ENCODE measurements at places on chromosomes 16 and 17. TPM values are rescaled to one million over a fixed set of nuclear protein-coding genes. Genes with fewer than 3 reads are reported as not detected.
A peak's percentile ranks its signal among the peaks of the same experiment; 100 is the strongest.

The FBF1 gene
- 81.1 TPM for total RNA-seq

GRCh38 chr17:61279476-61280145, 120.0 kb upstream of the TBX2 start:
- no peak for DNase-seq
- H3K4me1 ChIP-seq, result no peaks in the 10 kb centered on the region
- no peak overlapping the region for H3K4me3 ChIP-seq

The PRR14 gene
- total RNA-seq, result 66.3 TPM

GRCh38 chr16:1050516-1050915, 22.0 kb upstream of the SSTR5 start:
- H3K27me3 ChIP-seq, result no peaks in the 10 kb centered on the region
- peaks cover 5% of the 10 kb centered on the region for H3K4me1 ChIP-seq
- no peak for DNase-seq

- H3K4me3 ChIP-seq, result no peak overlapping the region
- H3K27me3 ChIP-seq, result no peaks in the 10 kb centered on the region
- H3K27ac ChIP-seq, result no peak overlapping the region
- no peaks in the 10 kb centered on the region for H3K36me3 ChIP-seq
- no peaks in the 10 kb centered on the region for H3K4me1 ChIP-seq
Measured at GRCh38 chr17:34300652-34301370, 15.3 kb downstream of the CCL11 start.

The GINS3 gene
- total RNA-seq, result 16.7 TPM

The KRT14 gene
- total RNA-seq, result not detected

GRCh38 chr17:14590459-14591250, 289.8 kb downstream of the HS3ST3B1 start:
- no peaks in the 10 kb centered on the region for H3K27me3 ChIP-seq
- H3K27ac ChIP-seq, result no peak overlapping the region

GRCh38 chr17:6526362-6527152, 29.8 kb downstream of the PITPNM3 start:
- no peak overlapping the region for H3K27ac ChIP-seq
- DNase-seq, result no peak
- no peaks in the 10 kb centered on the region for H3K36me3 ChIP-seq
- H3K4me1 ChIP-seq, result no peaks in the 10 kb centered on the region

GRCh38 chr16:11135464-11135973, 120.5 kb downstream of the SOCS1 start:
- DNase-seq, result no peak
- no peaks in the 10 kb centered on the region for H3K36me3 ChIP-seq

- no peak overlapping the region for H3K4me3 ChIP-seq
- H3K36me3 ChIP-seq, result no peaks in the 10 kb centered on the region
- H3K4me1 ChIP-seq, result no peaks in the 10 kb centered on the region
- DNase-seq, result no peak
- no peak overlapping the region for H3K27ac ChIP-seq
- H3K27me3 ChIP-seq, result no peaks in the 10 kb centered on the region
Measured at GRCh38 chr16:1486551-1487390, 2.0 kb downstream of the PTX4 start.

DNA sequence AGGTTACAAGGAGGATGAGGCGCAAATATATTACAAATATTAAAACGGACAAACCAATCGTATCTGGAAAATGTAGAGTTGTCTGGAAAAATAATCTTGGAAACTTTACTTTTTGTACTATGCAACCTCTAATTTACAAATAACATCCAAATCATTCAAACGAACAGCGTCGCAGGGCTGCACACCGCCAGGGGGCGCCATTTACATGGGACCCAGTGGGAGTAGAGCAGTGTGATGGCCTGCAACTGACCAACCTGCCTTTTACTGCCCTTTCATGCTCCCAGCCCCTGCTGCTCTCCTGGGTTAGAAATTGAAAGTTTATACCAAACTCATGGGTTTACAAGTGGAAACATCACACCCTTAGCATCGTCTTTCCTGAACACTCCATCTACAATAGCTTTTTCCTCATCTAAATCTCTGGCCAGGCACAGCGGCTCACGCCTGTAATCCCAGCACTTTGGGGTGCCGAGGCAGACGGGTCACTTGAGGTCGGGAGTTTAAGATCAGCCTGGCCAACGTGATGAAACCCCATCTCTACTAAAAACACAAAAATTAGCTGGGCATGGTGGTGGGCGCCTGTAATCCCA, 10.0 kb downstream of the PITPNC1 start:
- no peaks in the 10 kb centered on the region for H3K27me3 ChIP-seq
- peaks cover 5% of the 10 kb centered on the region for H3K4me1 ChIP-seq
- no peak overlapping the region for H3K27ac ChIP-seq
- H3K36me3 ChIP-seq, result no peaks in the 10 kb centered on the region
- peak; percentile 69 for DNase-seq

The ADCY7 gene
- 5.9 TPM for total RNA-seq

GRCh38 chr17:4974115-4974670, 6.6 kb upstream of the SPAG7 start:
- H3K27me3 ChIP-seq, result no peaks in the 10 kb centered on the region
- no peak overlapping the region for H3K4me3 ChIP-seq
- no peaks in the 10 kb centered on the region for H3K4me1 ChIP-seq
- H3K27ac ChIP-seq, result no peak overlapping the region
- H3K36me3 ChIP-seq, result no peaks in the 10 kb centered on the region
- no peak for DNase-seq

DNA sequence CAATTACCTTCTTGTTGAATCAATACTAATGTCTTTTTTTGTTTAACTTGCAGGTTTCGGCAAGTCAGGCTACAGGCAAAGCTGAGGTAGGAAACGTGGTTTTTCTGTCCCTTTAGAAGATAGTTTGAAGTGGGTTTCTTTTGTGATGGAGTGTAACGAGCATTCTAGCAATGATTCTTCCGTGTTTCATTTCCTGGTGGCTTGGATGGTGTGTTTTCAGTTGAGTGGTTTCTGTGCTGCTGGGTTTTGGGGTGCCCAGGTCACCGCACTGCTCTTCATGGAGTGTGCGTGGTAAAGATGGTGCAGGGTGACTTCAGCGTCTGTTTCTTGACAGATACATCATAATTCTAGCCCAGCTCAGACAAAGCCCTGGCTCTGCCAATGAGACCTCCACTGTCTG, 769.7 kb upstream of the EEF2KMT start:
- no peak overlapping the region for H3K27ac ChIP-seq
- no peaks in the 10 kb centered on the region for H3K27me3 ChIP-seq
- H3K36me3 ChIP-seq, result no peaks in the 10 kb centered on the region

The KRTAP3-2 gene
- total RNA-seq, result not detected

- H3K4me3 ChIP-seq, result no peak overlapping the region
- no peaks in the 10 kb centered on the region for H3K27me3 ChIP-seq
Measured at GRCh38 chr16:78799429-78799828, 700.0 kb downstream of the WWOX start.

DNA sequence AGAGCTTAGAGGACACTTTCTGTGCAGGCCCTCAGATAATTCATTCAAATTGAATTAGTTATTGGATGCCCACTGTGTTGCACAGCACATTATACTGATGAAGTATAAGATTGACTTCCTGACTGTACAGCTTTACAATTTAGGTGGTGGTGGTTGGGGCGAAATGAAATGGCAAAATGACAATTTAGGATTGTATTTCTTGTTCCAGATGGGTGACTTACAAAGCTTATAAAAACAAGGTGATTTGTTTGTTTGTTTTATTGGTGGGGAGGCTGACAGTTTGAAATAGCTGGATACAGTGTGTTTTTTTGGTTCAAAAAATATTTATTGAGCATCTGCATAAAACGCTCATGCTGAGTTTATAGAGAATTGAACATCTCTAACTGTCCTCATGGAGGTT, 1.6 kb downstream of the MAP2K4 start:
- no peaks in the 10 kb centered on the region for H3K27me3 ChIP-seq
- DNase-seq, result no peak
- H3K36me3 ChIP-seq, result no peaks in the 10 kb centered on the region
- H3K4me3 ChIP-seq, result no peak overlapping the region
- H3K27ac ChIP-seq, result no peak overlapping the region
- H3K4me1 ChIP-seq, result peaks cover 14% of the 10 kb centered on the region

The ZNF500 gene
- total RNA-seq, result 24.9 TPM

The PDE6G gene
- 1.0 TPM for total RNA-seq

- H3K4me1 ChIP-seq, result peaks cover 16% of the 10 kb centered on the region
- H3K27ac ChIP-seq, result no peak overlapping the region
- H3K36me3 ChIP-seq, result no peaks in the 10 kb centered on the region
- no peak overlapping the region for H3K4me3 ChIP-seq
- no peak for DNase-seq
Measured at GRCh38 chr17:3739422-3740124, 15.9 kb downstream of the HASPIN start.

DNA sequence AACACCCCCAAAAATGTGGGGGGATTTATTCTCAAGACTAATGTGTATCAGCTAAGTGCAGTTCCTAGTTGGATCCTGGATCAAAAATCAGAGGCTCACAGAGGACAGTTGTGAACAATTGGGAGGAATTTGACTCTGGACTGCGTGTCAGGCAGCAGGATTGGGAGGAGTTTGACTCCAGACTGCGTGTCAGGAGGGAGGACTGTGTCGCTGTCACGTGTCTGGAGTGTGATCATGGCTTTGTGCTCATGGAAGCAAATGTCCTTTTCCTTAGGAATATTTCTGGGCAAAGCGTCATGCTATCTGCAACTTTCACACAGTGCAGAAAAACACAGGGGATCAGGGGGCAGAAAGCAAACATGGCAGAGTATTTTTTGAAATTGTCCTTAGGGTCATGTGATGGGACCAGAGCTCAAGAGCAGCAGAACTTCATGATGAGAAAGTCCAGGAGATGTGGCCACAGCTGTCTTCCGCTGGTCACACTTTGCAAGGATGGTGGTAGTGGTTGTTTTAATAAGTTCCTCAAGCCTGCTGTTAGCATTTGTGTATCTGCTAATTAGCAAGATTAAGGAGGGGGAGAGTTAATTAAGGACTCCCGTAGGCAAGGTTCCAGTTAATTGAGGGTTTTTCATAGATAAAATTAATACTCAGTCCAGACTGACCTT, 122.0 kb upstream of the CHMP6 start:
- H3K4me3 ChIP-seq, result no peak overlapping the region
- no peaks in the 10 kb centered on the region for H3K27me3 ChIP-seq
- H3K4me1 ChIP-seq, result peaks cover 5% of the 10 kb centered on the region
- no peak for DNase-seq
- no peaks in the 10 kb centered on the region for H3K36me3 ChIP-seq
- H3K27ac ChIP-seq, result no peak overlapping the region

The NPIPB2 gene
- total RNA-seq, result 28.7 TPM

- H3K4me3 ChIP-seq, result no peak overlapping the region
- H3K36me3 ChIP-seq, result no peaks in the 10 kb centered on the region
- no peaks in the 10 kb centered on the region for H3K27me3 ChIP-seq
- no peak for DNase-seq
- no peaks in the 10 kb centered on the region for H3K4me1 ChIP-seq
Measured at GRCh38 chr16:84016477-84016876, 26.1 kb downstream of the SLC38A8 start.

- no peaks in the 10 kb centered on the region for H3K36me3 ChIP-seq
- no peaks in the 10 kb centered on the region for H3K27me3 ChIP-seq
- peak overlapping the region; percentile 31 for H3K27ac ChIP-seq
- H3K4me1 ChIP-seq, result peaks cover 6% of the 10 kb centered on the region
Measured at GRCh38 chr16:78127130-78127529, 27.7 kb downstream of the WWOX start.

- H3K27me3 ChIP-seq, result no peaks in the 10 kb centered on the region
- no peak overlapping the region for H3K27ac ChIP-seq
- H3K4me1 ChIP-seq, result no peaks in the 10 kb centered on the region
- no peak overlapping the region for H3K4me3 ChIP-seq
Measured at GRCh38 chr17:66764506-66764905, 70.4 kb upstream of the CACNG5 start.

The SGCA gene
- total RNA-seq, result 7.6 TPM

The OR3A3 gene
- not detected for total RNA-seq

GRCh38 chr17:78958641-78959127, 21.0 kb downstream of the LGALS3BP start:
- H3K4me1 ChIP-seq, result peaks cover 6% of the 10 kb centered on the region
- no peak for DNase-seq
- no peak overlapping the region for H3K4me3 ChIP-seq
- H3K27ac ChIP-seq, result no peak overlapping the region
- no peaks in the 10 kb centered on the region for H3K36me3 ChIP-seq
- H3K27me3 ChIP-seq, result no peaks in the 10 kb centered on the region

DNA sequence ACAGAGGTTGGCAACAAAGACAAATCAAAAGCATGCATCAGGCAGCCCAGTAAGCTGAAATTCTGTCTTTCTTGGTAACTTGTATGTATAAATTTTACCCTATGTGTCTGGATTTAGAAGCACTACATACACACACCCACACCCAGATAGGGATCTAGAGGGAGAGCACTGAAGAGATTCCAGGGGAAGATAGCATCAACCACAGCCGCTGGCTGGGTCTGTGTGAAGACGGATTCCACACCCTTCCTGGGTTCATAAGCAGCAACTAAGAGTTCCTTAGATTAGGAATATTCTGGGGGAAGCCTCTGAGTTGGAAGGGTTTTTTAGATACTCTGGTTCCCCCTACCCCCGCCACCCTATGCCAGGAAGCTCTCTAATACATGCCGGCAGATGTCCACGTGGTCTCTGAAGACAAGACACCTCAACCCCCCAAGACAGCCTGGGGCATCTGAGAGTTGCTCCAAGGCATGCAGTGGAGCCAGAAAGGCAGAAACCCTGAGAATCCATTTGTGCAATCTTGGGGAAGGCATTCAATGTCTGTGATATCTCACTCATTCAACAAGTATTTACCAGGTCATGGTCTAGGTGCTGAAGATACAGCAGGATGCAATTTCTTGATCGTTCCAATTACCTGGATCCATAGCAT, 86.4 kb downstream of the NOG start:
- no peaks in the 10 kb centered on the region for H3K36me3 ChIP-seq
- H3K4me3 ChIP-seq, result no peak overlapping the region
- H3K4me1 ChIP-seq, result peaks cover 7% of the 10 kb centered on the region
- no peak for DNase-seq
- no peak overlapping the region for H3K27ac ChIP-seq

GRCh38 chr17:13212860-13213259, 195.0 kb upstream of the ELAC2 start:
- no peaks in the 10 kb centered on the region for H3K27me3 ChIP-seq
- H3K36me3 ChIP-seq, result no peaks in the 10 kb centered on the region
- H3K4me3 ChIP-seq, result no peak overlapping the region
- no peak overlapping the region for H3K27ac ChIP-seq

GRCh38 chr16:87854907-87855683, 14.2 kb downstream of the SLC7A5 start:
- H3K27ac ChIP-seq, result peak overlapping the region; percentile 72
- no peak for DNase-seq
- peaks cover 79% of the 10 kb centered on the region for H3K4me1 ChIP-seq
- H3K27me3 ChIP-seq, result no peaks in the 10 kb centered on the region
- H3K36me3 ChIP-seq, result no peaks in the 10 kb centered on the region

All from testis (tissue), 5 donors.